ENCODE measurements at places on chromosomes 1 and 21.

DNA sequence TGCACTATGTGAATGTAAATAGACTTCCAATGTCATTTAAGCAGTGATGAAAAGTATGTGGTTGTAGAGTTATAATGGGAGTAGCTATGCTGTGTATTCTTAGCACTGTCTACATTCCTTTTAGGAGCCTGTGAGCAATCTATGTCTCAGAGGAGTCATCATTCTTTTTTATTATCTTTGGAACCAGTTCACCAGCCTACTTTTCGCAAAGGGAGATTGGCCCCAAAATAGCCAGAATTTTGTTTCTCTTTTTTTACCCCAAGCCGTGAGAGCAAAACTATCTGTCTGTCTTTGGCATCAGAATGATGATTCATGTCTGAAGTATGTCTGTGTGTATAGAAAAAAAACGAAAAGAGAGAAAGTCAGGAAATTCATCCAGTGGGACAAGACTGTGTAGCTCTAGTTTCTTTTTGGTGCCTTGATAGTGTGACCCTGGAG, 44.2 kb downstream of the OSBPL9 start:
- no peak for DNase-seq

DNA sequence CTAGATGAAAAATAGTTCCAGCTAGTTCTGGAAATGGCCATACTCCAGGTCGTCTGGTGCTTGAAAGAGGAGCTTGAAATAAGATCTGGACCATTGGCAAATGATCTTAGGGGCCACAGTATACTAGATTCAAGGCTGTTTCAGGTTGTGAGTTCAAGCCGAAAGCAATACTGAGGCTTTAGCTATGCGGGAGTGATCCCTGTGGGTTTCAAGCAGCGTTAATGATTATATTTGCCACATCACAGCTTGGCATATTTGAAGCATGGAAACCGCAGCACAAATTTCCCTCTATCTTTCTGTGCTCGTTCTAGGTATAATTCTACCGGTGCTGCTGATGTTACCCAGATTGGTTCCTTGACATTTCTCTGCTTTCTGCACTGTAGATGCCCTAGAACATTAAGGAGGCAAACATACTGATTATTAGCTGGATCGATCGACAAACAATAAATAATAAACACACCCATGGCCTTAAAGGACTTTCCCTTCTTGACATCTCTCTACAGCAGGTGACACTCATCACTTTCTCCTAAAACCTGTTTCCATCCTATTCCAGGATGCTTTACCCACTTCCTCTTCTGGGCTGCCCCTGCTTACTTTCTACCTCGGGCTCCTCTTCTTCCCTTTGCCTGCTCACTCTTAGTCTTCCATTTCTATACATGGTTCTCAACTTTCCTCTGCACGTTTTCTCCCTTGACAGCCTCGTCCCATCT, 40.6 kb upstream of the LYST start:
- DNase-seq = no peak

DNA sequence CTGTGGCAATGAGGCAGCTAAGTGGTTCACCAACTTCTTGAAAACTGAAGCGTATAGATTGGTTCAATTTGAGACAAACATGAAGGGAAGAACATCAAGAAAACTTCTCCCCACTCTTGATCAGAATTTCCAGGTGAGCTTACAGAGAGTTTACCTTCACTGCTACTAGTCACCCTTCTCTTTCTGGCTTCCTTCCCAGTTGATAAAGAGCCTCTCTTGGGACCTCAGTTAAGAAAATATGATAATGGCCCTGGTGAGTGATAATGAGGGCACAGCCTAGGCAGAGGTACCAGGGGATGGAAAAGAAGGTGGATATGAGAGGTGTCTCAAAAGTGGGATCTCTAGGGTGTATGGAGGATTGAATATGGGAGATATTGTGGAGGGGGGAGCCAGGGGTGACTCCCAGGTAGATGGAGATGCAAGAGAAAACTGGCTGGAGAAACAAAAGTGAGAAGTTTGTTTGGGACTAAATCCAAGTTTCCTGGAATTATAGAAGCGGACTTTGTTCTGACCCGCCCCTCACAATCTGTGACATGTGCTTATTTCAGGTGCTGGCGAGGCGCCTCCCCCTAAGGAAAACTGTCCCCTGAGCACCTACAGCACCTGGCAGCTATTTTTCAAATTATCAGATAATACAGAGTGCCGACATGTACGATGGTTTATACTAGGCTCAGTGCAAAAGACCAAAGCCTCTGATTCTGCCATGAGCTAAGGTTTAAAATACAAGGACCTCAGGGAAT, 13.7 kb downstream of the MTARC2 start:
- no peak for DNase-seq

DNA sequence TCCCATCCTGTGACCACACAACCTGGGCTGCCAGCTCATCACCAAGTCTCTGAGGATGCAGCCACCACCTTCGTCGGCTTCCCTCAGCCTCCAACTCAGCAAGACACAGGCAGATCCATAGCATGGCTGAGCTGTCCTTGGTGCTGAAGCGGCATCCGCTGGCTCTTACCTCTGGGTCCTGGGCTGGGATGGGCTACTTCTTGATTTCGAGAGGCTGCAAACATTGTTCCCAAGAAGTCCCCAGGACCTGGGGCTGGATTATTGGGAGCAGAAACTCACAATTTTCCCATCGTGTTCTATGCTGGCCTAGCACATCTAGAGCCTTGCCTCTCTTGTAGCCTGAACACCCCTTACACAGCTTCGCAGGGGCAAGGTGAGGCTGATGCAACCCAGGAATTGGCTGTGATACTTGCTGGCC, 24.9 kb upstream of the C1QA start:
- peak; percentile 50 for DNase-seq

DNA sequence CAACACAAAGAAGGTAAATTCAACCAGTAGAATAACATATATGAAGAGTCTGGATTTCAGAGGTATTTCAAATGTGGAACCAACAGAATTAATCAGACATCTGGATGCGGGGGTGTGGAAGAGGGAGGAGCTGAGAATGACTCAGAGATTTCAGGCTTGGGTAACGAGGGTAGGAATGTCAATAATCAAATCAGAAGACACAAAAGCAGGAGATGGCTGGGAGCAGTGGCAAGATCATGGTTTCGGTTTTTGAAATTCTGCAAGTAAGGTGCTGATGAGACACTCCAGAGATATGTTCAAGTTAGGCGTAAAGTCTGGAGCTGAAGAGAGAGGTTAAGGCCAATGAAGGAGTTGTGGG, 64.0 kb downstream of the PLPPR5 start:
- DNase-seq = peak; percentile 34

GRCh38 chr1:164983023-164983650, 373.4 kb downstream of the LMX1A start:
- DNase-seq = no peak

DNA sequence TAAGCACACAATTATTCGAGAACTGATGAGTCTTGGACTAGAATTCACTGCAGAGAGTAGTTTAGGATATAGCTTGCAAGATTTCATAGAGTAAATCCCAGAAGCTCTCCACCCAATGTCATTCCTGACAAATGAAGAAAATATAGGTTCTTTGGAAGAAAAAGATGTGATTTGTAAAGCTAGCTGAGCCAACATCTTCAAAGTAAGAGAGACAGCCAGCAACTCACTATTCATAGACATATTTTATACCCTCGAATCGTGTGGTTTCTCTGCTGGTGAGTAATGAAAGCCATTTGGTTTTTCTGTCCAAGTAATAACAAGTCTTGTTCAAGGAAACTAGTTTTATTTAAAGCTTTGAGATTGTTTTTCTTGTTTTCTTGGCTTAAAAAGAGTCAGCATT, 165.7 kb upstream of the SYT6 start:
- no peak for DNase-seq

GRCh38 chr1:161932668-161933067, 91.0 kb downstream of the OLFML2B start:
- DNase-seq = no peak
